ENCODE measurements at places on chromosomes 5 and 9.

DNA sequence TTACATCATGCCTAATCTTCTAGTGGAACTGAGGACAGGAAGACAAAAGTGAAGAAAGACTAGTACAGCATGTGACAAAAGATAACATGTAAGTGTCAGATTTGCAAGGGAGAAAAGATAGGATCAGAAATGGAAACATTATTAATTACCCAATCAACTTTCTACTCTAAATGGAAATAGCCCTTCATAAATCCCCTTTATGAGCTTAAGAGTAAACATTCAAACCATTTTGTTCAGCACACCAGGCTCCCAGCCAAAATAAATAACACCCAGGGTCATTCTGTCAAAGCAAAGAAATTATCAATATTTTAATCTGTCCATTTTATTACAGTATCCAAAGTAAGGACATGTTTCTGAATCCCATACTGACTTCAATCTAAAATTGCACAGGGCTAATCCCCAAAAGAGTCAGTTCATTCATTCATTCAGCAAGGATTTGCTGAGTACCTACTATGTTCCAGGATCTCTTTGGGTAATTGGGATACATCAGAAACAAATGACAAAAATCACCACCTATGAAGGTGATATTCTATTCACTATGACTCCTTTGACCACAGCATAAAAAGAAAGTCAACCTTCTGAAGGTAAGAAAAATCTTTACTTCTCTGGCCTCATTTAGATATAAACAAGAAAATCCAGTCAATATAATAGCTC lies 5.3 kb downstream of the PRELID2 start:
- no peak for DNase-seq

GRCh38 chr5:121273833-121274433 lies 577.7 kb upstream of the FTMT start:
- DNase-seq, result no peak

GRCh38 chr5:55370291-55370925 lies 62.6 kb downstream of the MTREX start:
- no peak for DNase-seq

- no peak for DNase-seq
Measured at GRCh38 chr5:158756871-158757270, 342.8 kb downstream of the EBF1 start.

DNA sequence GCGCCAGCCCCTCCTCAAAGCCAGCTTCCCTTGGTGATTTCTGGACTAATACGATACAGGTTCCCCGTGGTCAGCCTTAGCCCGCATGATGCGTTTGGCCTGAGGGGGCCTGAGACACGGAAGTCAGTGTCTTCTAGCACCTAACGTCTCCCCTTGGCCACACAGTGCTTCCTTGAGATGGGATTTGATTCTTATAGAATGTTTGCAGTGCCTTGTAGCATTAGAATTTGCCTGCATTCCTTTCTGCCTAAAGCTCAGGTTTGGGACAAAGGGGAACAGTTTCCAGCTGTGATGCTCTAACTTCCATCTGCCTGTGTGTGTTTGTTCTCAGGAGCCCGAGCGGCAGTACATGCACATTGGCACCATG lies 34.4 kb downstream of the CFAP90 start:
- DNase-seq, result no peak

- DNase-seq, result no peak
Measured at GRCh38 chr9:112873773-112874405, 16.8 kb downstream of the SLC46A2 start.

DNA sequence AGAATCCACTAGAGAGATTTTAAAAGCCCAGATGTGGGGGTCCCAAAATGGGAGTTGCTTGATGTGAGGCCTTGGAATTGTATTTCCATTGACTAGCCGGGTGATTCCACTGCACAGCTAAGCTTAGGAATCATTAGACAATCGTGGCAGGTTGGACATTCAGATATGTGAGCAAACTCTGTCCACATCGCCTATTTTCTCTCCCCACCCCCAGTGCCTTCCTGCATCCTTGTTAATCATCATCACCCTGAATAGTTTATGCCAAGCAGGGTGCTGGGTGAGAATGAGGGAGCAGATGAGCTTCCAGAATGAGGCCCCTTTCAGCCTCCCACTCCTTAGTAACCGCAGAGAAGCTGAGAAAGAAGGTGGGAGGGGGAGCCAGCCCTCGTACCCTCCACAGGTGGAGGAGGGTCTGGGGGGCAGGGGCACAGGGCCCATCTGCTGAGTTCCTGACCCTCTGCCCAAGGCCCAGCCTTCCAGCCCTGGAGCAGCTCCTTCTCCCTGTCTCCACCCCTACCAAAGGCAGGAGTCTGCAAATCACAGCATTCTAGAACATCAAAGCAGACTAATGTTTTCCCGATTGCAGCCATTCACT lies 7.7 kb upstream of the TCOF1 start:
- no peak for DNase-seq

- DNase-seq, result no peak
Measured at GRCh38 chr9:90832261-90832660, 30.6 kb downstream of the SYK start.

GRCh38 chr5:90571147-90571773 lies 12.7 kb downstream of the ADGRV1 start:
- DNase-seq, result no peak

- no peak for DNase-seq
Measured at GRCh38 chr9:125726456-125727132, 19.6 kb upstream of the MAPKAP1 start.
